ENCODE measurements at places on chromosomes 1 and 21. TPM values are rescaled to one million over a fixed set of nuclear protein-coding genes. Genes with fewer than 3 reads are reported as not detected.

NMNAT2 gene
- total RNA-seq = 0.62 TPM

GRCh38 chr1:113874012-113874879, 2.7 kb upstream of the PTPN22 start:
- H3K36me3 ChIP-seq = no peaks in the 10 kb centered on the region
- H3K4me1 ChIP-seq = peaks cover 15% of the 10 kb centered on the region
- no peaks in the 10 kb centered on the region for H3K27me3 ChIP-seq
- no peak for DNase-seq
- no peak overlapping the region for H3K4me3 ChIP-seq

GRCh38 chr1:170096806-170097340, 22.4 kb upstream of the KIFAP3 start:
- no peak for DNase-seq
- H3K36me3 ChIP-seq = no peaks in the 10 kb centered on the region
- no peaks in the 10 kb centered on the region for H3K4me1 ChIP-seq
- H3K27me3 ChIP-seq = no peaks in the 10 kb centered on the region
- no peak overlapping the region for H3K27ac ChIP-seq
- H3K4me3 ChIP-seq = no peak overlapping the region

DNA sequence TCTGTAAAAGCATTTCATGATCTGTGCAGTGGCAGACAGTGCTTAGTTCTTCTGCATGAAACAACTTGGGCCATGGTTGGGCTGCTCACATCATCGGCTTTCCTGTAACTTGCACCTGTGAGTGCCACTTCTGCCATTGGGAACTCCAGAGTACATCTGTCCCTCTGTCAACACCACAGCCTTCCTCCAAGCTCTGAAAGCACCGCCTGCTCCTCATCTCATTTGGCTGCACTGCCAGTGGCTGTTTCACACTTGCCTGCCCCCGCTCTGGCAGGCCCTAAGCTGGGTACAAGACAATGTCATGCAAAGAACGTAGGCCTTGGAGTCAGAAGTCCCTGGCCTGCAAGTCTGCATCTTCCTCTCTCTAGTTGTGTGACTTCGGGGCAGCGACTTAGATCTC, 46.4 kb downstream of the DDX20 start:
- no peaks in the 10 kb centered on the region for H3K4me1 ChIP-seq
- no peak overlapping the region for H3K4me3 ChIP-seq
- no peaks in the 10 kb centered on the region for H3K36me3 ChIP-seq
- H3K27me3 ChIP-seq = peaks cover 4% of the 10 kb centered on the region
- H3K27ac ChIP-seq = no peak overlapping the region

DNA sequence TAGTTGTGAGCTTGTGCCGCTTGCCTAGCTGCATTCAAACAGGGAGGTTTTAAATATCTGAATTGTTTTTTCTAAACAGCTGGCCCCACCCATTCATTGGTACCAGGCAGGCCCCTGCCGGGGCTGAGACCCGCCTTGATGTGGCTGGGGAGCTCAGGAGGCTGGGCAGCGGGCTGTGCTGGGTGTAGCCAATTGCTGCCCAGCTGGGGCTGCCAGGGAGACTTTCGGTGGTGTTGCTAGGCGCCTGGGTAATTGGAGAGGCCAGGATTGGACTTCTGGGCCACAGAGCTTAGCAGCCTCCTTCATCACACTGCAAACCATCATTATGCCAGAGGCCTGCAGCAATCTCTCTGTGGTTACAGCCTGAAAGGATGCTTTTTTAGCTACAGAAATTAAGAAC, 12.2 kb downstream of the RHBDL2 start:
- H3K4me1 ChIP-seq = no peaks in the 10 kb centered on the region
- no peak overlapping the region for H3K4me3 ChIP-seq
- H3K27ac ChIP-seq = no peak overlapping the region
- H3K36me3 ChIP-seq = no peaks in the 10 kb centered on the region
- H3K27me3 ChIP-seq = no peaks in the 10 kb centered on the region

GRCh38 chr1:34500451-34500850, 254.4 kb upstream of the GJB5 start:
- DNase-seq = peak; percentile 47
- H3K4me1 ChIP-seq = no peaks in the 10 kb centered on the region
- no peaks in the 10 kb centered on the region for H3K36me3 ChIP-seq
- no peak overlapping the region for H3K4me3 ChIP-seq
- no peak overlapping the region for H3K27ac ChIP-seq
- peaks cover 4% of the 10 kb centered on the region for H3K27me3 ChIP-seq

CFAP107 gene
- 2.9 TPM for total RNA-seq

FCRL5 gene
- total RNA-seq = 1.2 TPM

GRCh38 chr1:115929881-115930280, 46.4 kb upstream of the SLC22A15 start:
- no peak overlapping the region for H3K4me3 ChIP-seq
- DNase-seq = no peak
- no peaks in the 10 kb centered on the region for H3K27me3 ChIP-seq

FAM167B gene
- total RNA-seq = 21.9 TPM

- H3K27me3 ChIP-seq = no peaks in the 10 kb centered on the region
- H3K27ac ChIP-seq = no peak overlapping the region
- DNase-seq = no peak
- peak overlapping the region; percentile 67 for H3K4me3 ChIP-seq
- H3K36me3 ChIP-seq = no peaks in the 10 kb centered on the region
These were observed 624 bp upstream of the CR1L start for GRCh38 chr1:207644166-207644851.

DNA sequence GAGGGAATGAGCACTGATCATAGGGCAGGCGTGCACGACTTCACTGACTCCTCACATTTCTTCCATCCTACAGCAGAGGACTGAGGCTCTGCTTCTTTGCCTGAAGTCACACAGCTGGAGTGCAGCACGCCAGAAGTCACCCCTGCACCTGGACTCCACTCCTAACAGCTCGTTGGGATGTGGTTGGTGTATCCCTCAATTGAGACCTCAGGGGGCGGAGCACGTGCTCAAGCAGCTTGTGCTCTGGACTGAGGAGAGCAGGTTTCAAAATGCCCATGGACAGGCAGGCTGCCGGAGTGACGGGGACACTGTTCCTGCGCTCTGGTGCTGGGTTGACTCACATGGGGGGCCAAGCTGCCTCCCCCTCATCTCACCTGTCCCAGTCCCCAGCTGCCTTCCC, 13.9 kb downstream of the CHIT1 start:
- H3K4me3 ChIP-seq = no peak overlapping the region
- H3K4me1 ChIP-seq = peaks cover 7% of the 10 kb centered on the region
- peaks cover 10% of the 10 kb centered on the region for H3K27me3 ChIP-seq
- no peak overlapping the region for H3K27ac ChIP-seq
- no peaks in the 10 kb centered on the region for H3K36me3 ChIP-seq

NPR1 gene
- total RNA-seq = 58.8 TPM

- peaks cover 22% of the 10 kb centered on the region for H3K36me3 ChIP-seq
- no peak overlapping the region for H3K27ac ChIP-seq
- H3K4me1 ChIP-seq = no peaks in the 10 kb centered on the region
- no peak overlapping the region for H3K4me3 ChIP-seq
These were observed 6.7 kb upstream of the PTGER3 start for GRCh38 chr1:71054281-71054731.

DNA sequence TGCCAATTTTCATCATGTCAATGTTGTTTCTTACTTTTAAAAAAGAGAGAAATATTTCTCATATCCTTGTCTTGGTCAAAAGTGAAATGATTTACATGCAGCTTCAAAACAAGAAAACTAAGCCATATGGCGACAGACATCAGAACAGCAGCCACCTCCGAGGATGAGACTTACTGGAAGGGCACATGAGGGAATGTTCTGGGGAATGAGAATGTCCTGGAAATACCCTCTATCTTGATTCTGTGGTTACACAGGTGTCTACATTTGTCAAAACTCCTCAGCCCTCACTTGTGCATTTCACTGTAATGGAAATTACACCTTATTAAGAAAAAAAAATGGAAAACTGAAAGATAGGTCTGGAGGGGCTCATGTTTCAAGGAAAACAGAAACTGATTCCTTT, 14.2 kb upstream of the ECE1 start:
- DNase-seq = no peak
- no peak overlapping the region for H3K4me3 ChIP-seq
- no peak overlapping the region for H3K27ac ChIP-seq
- no peaks in the 10 kb centered on the region for H3K36me3 ChIP-seq

Data from lower lobe of right lung (tissue), 2 donors.